ENCODE measurements at places on chromosomes 11 and 22.

DNA sequence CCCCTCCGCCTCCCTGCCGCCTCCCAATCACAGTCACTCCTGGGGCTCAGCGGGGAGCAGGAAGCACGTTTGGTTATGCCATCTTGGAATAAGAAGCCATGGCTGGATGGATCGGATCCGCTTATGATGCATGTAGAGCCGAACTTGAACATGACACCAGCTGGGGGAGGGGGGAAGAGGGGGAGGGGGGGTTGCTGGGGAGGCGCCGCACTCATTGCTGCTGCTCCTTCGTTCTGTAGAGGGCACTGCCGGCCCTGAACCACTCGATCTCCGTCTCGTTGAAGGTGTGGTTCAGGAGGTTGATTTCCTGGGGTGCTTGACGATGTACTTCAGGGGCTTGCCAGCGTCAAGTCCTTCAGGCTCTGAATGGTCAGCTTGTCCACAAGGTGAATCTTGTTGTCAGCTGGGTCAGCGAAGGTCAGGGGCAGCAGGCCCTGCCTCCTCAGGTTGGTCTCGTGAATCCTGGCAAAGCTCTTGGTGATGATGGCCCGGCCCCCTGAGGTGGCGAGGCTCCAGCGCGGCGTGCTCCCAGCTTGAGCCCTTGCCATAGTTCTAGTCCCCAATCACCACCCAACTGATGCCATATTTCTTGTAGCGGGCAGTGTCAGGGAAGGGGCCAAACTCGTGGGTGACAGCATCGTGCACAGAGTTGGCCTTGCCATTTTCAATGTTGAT, 476.9 kb upstream of the ISX start:
- DNase-seq: no peak

DNA sequence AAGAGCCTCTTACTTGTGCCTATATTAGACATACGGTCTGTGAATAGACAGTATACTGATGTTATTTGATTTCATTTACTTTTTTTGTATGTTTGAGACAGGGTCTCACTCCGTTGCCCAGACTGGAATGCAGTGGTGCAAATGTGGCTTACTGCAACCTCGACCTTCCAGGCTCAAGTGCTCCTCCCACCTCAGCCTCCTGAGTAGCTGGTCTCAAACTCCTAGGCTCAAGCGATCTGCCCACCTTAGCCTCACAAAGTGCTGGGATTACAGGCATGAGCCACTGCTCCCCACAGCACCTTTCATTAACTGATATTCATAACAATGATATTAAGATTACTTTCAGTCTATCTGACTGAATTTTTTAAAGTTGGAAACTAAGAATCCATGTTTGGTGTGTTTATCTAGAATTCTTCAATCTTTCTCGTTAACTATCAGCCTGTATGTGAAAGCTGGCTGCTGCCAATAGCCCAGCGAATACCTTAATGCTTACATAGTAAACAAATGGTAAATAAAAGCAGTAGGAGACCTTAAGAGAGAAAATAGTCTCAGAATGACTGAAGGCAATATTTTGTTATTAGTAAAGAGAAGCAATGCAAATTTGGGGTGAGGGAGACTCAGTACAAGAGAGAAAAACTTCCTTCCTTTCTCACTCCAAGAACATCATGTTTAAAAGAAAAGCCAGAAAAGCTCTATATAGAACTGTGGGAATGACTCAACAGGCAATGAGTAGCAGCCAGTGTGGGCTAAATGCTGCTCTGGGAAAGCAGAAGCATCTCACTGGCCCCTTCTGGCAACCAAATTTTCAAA, 101.9 kb downstream of the MRTFA start:
- DNase-seq: no peak

GRCh38 chr22:25374869-25375268, 155.4 kb downstream of the CRYBB2 start:
- DNase-seq: no peak

GRCh38 chr11:60914633-60915247, 782 bp downstream of the TMEM109 start:
- DNase-seq: no peak

DNA sequence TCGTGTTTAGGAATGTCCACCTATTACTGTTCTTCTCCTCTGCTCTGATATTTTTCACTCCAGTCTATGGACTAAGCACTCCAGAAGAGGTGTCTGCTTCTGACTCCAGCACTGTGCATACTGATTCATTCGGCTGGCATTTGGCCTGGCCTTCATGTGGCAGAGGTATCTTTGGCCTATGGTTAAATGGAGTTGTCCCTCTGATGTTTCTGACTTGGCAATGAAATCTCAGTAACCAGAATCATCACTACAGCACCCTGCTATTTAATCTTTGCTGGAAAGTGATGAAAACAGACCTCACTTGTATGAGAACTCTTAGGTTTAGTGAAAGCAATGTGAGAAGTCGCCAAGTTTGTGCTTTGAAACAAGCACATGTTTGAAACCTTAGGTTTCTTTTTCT, 155.2 kb downstream of the MAML2 start:
- DNase-seq: no peak

GRCh38 chr22:29636751-29637150, 33.3 kb downstream of the NF2 start:
- no peak for DNase-seq

DNA sequence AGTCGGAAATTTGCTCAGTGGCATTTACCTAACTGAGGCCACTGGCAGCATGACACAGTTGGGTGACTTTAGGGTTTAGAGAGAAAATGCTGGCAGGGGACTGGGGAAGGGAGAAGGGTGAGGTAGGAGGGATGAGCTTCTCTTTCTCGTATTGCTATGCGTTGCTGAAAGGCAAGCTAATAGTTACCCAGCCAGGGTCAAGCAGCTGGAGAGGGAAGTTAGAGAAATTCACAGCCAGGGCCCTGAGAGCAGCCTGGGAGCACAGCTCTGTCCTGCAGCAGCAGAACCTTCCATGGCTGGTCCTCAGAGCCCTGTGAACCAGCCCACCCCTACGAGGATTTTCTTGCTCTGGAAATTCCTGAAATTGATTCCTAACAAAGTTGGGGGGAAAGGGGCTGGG, 679.6 kb downstream of the NTM start:
- DNase-seq: no peak

DNA sequence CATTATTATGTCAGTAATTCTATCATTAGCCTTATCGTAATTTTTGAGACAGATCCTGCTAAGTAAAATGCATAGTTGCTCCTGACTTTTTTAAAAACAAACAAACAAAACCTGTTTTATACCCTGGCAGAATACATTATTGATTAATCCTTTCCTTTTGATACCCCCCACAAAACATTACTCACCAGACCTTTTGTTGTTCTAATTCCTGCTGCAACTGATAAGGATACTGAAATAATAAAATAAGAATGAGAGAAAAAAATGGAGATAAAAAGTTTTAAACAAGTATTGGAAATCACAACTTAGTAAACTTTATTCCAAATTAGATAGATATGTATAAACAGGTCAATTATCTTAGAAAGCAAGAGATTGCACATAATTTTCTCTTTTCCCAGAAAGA, 28.6 kb downstream of the MS4A4E start:
- DNase-seq: no peak

GRCh38 chr22:35681454-35682052, 33.3 kb downstream of the APOL6 start:
- DNase-seq: no peak

DNA sequence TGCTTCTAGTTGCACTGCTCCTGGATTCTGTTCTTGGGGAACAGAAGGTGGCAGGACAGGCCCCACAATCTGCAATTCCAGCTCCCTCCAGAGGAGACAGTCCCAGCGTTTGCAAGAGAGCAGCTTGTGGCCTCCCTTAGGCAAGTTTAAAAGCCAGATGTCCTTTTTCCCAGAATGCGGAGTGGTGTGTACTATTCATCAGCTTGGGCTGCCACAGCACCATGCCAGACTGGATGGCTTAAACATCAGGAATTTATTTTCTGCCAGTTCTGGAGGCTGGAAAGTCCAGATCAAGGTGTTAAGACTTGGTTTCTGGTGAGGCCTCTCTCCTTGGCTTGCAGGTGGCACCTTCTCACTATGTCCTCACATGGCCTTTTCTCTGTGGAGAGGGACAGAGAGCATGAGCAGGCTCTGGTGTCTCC, 11.7 kb downstream of the MIAT start:
- DNase-seq: no peak

DNA sequence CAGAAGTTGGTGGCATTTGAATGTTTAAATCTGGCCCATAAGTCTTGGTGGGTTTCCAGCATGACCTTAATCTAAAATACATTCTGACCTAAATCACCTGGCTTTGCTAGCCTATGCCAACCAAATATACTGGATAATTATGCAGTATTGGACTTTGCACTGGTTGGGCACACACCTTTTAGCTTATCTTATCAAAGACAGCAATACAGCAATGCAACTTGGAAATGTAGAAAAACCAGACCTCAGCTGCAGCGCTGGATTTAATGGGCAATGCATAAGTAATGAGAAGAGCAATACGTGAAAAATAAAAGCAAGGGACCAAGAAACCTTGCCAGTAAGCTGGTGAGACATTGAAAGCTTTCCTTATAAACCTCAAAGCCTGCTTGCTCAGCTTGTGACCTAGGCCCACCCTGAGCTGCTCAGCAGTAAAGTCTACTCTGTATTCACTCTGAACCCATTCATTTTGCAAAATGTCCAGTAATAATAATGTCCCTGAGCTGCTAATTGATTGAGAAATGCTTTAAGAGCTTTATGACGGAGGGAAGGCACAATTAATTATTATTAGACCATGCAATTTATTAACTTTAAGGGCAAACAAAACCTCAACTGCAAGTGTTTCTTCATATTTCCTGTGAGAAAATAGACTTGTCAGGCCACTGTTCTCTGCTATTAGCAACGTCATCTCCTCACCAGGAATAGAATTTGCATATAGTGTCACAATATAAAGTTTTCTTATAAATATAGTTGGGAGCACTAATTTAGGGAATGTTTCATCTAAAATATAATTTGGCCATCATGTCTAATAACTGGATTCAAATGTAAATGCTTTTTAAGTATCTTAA, 49.4 kb upstream of the CEP295 start:
- DNase-seq: no peak

DNA sequence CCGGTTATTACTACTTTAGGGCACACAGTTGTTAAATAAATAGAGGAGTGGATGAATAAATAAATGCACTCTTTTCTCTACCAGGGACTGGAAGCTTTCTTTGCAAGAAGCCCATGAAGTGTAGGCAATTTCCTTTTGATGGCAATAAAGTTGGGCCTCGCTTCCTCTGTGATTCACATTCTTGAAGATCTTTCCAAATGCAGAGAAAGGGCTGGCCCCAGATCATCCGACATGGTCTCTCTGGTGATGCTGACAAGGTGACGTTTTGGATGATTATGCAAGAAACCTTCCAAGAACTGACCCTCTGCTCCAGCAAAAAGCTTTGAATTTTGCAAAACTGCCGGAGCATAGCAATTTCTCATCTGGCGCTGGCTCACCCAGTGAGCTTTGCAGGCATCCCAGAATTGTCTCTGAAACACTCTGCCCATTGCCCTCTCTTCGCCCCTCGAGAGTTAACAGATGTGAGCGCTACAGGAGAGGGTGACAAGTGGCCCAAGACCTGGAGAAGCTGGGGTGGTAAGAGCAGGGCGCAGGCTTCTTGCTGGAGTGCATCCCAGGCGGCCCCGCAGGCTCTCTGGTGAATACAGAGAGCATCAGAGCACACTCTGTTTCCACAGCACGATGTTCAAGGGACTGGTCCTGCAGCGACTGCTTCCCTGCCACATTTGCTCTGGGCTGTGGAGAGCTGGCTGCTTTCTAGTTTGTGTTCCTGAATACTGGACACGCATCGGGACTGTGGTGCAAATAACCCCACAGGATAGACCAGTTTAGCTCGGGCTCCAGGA, 11.5 kb upstream of the IFT27 start:
- no peak for DNase-seq

- no peak for DNase-seq
These were observed 28.1 kb upstream of the MUC5AC start for GRCh38 chr11:1129611-1130160.

DNA sequence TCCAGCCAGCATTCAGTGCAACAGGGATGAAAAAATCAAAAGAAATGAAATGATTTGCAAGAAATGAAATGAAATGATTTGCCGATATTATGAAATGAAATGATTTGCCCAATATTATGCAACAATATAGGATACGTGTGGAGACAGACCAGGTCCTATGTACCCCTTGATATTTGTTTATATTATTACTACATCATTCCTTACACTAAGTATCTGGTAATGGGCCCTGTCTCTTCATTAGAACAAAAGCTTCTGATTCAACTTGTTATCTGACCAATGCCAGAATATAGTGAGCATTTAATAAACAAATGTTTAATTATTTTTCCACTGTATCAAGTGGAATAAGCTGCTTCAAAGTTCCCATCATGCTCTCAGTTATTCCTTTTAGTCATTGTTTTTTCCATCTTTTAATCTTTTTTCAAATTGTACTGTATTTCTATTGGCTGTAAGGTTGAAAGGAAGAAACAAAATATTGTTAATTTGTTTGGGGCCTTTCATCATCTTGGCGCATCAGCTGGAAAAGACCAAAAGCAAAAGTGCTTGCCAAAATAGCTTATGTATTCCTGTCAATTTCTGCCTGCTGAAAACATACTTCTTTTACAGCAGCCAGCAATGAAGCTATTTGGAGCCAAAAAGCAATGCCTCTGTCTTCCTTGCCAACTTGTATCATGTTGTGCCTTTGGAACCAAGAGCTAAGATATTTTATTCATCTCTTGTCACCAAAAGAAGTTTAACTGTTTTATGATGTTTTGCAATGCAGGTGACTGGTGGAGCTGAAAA, 2314.9 kb downstream of the LRRC4C start:
- DNase-seq: no peak

DNA sequence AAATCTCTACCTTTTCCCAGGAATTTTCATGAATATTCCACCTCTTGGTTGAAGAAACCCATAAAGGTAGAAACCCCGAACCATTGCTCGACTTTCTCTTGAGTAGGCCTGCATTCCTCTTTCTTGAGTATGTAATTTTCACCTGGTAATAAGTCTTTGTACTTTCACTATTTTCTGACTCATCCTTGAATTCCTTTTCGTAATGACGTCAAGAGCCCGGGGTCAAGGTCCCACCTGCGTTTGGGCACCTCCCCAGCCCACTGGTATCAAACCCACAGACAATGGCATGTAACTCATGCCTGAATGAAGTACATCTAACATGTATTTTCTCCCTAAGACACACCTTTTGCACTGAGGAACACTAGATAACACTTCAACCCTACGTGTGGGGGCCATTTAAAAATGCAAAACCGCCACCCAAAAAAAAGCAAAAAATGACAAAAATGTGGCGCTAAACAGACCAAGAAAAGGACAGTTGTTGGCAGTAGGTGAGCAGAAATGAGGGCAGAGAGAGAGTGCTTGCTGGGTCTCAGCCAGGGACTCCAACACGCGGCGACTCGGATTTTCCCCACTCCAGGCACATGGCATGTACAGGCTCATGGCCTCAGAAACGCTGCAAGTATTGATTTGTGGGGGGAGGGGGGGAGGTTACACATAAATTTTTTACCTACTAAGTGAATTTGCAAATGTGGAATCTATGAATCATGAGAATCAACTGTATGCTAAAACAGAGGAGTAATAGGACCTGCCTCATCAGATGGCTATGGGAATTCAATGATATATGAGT, 4.1 kb upstream of the C11orf24 start:
- no peak for DNase-seq

DNA sequence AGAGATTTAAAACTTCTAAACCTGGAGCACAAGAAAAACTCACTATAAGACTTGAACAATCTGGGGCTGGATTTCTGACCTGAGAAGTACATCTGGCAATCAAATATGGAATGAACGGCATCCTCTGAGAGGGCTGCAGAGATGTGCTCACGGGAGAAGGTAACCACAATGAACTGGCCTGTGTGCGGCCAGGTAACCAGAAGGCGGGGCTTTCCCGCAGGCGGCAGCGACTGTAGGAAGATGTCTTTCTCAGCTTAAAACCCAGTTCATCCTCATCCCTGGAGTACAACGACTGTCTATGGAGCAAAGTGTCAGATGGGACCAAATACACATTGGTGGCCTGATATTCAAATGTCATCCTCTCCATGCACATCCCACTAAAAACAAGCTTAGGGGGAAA, 24.5 kb downstream of the MICAL3 start:
- DNase-seq: no peak

Measured in CD4-positive, alpha-beta T cell treated with Interleukin-4 for 4 hours (primary cell).